ENCODE measurements at places on chromosomes 2 and 18.

- peak; percentile 52 for DNase-seq
These were observed 48.0 kb upstream of the ATP6V1B1 start for GRCh38 chr2:70887550-70888246.

DNA sequence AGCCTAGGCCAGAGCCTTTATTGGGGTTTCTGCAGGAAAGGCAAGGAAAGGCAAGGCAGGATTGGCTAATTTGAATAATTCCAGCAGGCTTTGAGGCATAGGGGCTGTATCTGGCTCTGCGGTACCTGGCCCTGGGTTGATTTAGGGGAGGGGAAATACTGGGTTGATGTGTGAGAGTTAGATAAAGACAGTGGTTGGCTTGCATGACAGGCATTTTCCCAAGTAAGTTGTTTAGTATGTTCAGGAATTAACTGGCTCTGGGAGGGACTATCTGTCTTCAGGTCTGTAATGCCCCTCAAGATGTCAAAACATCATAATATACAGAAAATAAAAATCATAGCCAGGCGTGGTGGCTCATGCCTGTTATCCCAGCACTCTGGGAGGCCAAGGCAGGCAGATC lies 98.7 kb downstream of the UBR3 start:
- DNase-seq, result no peak

- DNase-seq, result no peak
These were observed 264.4 kb downstream of the TWIST2 start for GRCh38 chr2:239112127-239112774.

- no peak for DNase-seq
These were observed 78.9 kb downstream of the ZBTB7C start for GRCh38 chr18:48330016-48330991.

All from stimulated activated CD4-positive, alpha-beta T cell treated with anti-CD3 and anti-CD28 coated beads, Interleukin-12 subunit alpha, Interleukin-12 subunit beta, amount 100 ng/mL, for 4 hours (primary cell).